ENCODE measurements at places on chromosomes 7 and 10. TPM values are rescaled to one million over a fixed set of nuclear protein-coding genes. Genes with fewer than 3 reads are reported as not detected.

Gene PODXL
- total RNA-seq: 141 TPM

GRCh38 chr10:96025566-96025965, 17.8 kb upstream of the CCNJ start:
- no peak overlapping the region for H3K4me3 ChIP-seq
- no peak overlapping the region for H3K27ac ChIP-seq
- H3K27me3 ChIP-seq: no peaks in the 10 kb centered on the region
- no peaks in the 10 kb centered on the region for H3K4me1 ChIP-seq
- DNase-seq: no peak

GRCh38 chr10:16952080-16952479, 134.9 kb upstream of the RSU1 start:
- no peaks in the 10 kb centered on the region for H3K36me3 ChIP-seq
- no peak for DNase-seq

DNA sequence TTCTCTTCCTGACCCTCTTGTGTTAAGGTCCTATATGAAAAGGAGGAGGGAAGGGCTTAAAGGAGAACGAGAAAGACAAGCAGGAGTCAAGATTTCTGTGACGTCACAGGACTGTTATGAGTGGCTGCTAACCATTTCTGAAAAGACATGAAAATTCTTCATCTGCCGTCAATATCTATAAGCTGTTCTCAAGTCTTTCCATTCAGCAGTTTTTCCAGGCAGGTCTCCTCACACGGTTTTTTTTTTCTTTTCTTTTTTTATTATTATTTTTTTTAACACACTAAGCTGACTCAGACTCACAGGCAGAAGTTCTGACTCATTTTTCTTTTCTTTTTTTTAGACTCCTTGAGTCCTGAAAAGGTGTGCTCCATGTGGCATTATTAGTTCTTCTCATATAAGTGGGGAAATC, 72.0 kb downstream of the DGKI start:
- DNase-seq: no peak
- H3K4me1 ChIP-seq: no peaks in the 10 kb centered on the region
